Stimulated activated naive CD4-positive, alpha-beta T cell (primary cell): ENCODE measurements at places on chromosomes 12 and 14.
A peak's percentile ranks its signal among the peaks of the same experiment; 100 is the strongest.

- DNase-seq, result no peak
Measured at GRCh38 chr14:84351646-84352045, 1178.3 kb upstream of the FLRT2 start.

GRCh38 chr12:49529414-49529813, 9.4 kb upstream of the KCNH3 start:
- DNase-seq, result no peak

- peak; percentile 56 for DNase-seq
Measured at GRCh38 chr14:99320105-99320572, 48.1 kb upstream of the BCL11B start.

- no peak for DNase-seq
Measured at GRCh38 chr12:124396544-124397398, 101.9 kb downstream of the RFLNA start.

- no peak for DNase-seq
Measured at GRCh38 chr14:51865953-51866747, 5.7 kb downstream of the GNG2 start.

- no peak for DNase-seq
Measured at GRCh38 chr12:39553476-39553875, 66.1 kb downstream of the ABCD2 start.

- DNase-seq, result no peak
Measured at GRCh38 chr14:58656671-58657411, 19.1 kb downstream of the DACT1 start.

GRCh38 chr12:4330203-4330602, 9.2 kb downstream of the TIGAR start:
- DNase-seq, result no peak

- DNase-seq, result peak; percentile 14
Measured at GRCh38 chr14:39268393-39268792, 34.7 kb downstream of the MIA2 start.

- no peak for DNase-seq
Measured at GRCh38 chr12:27464220-27464554, 17.7 kb downstream of the SMCO2 start.

DNA sequence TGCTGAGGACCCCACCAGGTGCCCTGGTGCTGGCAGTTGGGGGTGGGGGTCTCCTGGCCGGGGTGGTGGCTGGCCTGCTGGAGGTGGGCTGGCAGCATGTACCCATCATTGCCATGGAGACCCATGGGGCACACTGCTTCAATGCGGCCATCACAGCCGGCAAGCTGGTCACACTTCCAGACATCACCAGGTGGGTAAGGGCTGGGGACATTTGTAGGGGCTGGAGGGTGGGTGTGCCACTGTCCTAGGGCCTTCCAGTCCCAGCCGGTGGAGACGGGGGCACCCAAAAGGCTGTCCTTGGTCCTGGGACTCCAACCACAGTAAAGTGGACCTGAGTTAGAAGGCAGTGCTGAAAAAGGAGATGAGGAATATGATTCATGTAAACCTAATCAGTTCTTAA, 13.2 kb downstream of the SDSL start:
- DNase-seq, result no peak

GRCh38 chr12:90090929-90091651, 382.5 kb upstream of the ATP2B1 start:
- no peak for DNase-seq

DNA sequence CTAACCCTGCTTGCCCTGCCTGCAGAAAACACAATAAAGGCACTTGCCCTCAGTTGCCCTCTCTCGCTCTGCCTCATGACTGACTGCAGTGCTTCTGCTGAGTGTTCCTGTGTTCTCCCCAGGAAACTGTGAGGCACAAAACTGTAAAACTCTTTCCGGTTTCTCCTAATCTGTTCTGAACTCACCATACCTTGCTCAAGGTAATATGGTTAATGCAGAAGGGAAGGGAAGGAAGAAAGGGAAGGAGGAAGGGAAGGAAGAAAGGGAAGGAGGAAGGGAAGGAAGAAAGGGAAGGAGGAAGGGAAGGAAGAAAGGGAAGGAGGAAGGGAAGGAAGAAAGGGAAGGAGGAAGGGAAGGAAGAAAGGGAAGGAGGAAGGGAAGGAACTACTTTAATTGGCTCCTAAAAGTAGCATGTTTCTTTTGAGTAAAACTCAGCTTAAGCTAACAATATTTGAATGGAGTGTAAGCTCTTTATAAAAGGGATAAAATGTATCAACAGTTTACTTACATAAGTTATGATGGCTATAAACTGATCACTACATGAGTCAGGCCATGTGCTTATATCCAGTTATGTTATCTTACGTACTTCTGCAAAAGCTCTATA, 334.0 kb upstream of the CLEC14A start:
- no peak for DNase-seq

GRCh38 chr12:124862768-124863415, 772 bp downstream of the SCARB1 start:
- DNase-seq, result no peak
